Stimulated activated CD4-positive, alpha-beta T cell treated with anti-CD3 and anti-CD28 coated beads, Interleukin-1b, Interleukin-23, amount 100 ng/mL, for 1 hour (primary cell): ENCODE measurements at places on chromosomes 5 and 9.

DNA sequence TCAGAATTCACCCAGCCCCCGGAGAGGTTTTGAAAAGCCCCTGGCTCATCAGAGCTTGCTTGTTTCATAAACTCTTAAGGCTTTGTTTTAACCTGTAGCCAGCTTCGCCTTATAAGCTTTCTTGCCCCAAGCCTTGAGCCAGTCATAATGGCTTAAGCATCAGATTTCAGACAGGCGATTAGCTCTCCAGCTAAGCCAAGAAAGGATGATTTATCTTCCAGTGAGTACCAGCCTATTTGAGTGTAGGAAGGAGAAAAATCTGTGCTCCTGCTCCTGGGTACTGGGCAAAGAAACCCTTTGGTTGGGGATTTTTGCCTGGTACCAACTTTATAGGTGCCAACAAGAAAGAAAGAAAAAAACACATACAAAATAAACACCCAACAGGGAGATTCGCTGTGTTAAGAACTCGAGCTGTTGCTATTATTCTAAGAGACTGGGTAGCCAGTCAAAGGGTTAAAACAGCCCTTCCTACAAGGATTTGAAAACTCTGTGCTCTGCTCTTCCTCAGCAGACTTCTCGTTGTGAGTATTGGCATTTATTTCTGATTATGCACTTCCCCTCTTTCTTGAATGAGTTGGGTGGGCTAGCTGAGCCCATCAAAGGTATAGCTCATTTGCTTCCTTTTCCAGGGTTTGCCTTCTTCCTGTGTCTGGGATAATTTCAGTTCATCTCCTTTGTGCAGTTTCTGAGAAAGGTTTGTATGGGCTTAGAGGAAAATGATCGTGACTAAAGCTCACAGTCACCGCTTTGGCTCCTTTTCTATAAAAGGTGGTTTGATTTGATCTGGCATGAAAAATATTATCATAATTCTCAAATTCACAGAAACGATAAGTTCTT is 157.2 kb upstream of the DMRT1 start:
- DNase-seq: no peak

DNA sequence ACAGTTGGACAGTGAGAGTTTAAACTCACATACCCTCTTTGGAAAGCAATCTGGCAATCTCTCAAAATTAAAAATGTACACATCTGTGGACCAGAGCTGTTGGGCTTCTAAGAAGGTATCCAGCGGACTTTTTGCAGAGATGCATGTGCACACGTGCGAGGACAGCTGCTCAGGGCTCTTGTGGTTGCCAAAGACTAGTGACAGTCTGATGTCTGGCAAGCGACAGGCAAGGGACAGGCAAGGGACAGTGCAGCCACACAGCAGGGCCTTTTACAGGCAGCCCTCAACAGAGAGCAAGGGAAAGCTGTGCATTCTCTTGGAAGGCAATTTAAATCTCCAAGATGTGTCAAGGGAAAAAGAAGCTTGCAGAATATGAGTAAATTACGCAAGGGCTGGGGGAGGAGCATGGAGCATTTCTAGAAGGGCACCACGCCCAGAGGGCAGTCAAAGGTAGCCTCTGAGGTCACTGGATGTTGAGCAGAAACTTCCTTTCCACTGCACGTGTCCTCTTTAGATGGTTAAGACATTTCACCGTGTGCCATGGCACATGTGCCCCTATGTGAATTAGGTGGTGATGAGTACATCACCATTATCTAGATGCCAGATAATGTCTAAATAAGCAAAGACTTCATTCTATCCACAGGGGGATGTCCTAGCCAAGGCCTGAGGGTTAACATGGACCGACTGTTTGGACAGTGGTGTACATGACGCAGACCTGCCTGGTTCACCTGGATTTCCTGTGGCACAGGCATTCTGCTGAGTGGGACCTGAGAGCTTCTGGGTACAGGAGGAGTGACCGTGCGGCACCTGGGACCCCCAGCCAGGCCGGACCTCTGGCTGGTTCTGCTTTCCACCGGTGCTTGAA is 9.1 kb downstream of the GFPT2 start:
- no peak for DNase-seq

- DNase-seq: no peak
Measured at GRCh38 chr5:44506561-44506960, 117.3 kb upstream of the FGF10 start.

DNA sequence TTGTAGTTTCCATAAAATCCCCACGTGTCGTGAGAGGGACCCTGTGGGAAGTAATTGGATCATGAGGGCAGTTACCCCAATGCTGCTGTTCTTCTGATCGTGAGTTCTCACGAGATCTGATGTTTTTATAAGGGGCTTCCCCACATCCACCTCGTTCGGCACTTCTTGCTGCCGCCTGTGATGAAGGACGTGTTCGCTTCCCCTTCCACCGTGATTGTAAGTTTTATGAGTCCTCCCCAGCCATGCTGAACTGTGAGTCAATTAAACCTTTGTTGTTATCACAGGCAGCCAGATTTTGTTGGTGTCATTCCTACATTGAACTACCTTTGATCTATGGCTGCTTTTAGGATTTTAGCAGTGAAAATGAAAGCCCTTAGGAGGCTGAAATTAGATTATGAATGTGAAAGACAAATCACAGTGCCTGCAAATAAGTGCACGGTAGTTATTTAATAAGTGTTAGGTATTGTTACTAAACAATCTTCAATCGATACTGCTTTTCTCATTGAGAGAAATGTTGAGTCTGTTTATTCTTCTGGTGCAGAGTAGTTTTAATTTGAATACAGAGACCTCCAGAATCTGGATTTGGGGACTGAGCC is 68.0 kb upstream of the C6 start:
- no peak for DNase-seq

- DNase-seq: no peak
Measured at GRCh38 chr9:99264070-99264680, 42.1 kb downstream of the SEC61B start.

DNA sequence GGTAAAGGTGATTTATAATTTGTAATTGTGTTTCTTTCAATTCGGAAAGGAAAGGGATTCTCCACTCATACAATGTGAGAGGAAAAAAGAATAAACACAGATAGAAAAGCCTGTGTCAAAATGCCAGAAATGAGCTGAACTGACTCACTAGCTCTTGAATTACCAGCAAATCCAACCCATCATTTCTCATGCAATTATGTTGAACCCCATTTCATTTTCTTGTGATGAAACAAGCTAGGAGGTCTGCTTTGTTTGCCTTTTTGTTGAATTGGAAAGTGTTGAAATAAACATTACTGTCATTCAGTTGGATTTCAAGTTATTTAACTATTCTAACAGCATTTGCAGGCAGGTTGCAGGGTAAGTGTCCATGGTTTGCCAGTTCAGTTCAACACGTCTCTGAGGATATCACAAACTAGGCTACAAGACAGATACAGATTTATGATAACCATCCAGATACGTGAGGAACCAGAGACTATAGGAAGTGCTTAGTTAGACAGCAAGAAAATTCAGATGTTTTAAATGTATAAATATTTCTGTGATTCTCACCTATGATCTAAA is 547.2 kb downstream of the MAT2B start:
- DNase-seq: no peak

GRCh38 chr9:95090871-95091577 is 226.5 kb downstream of the FANCC start:
- no peak for DNase-seq

- DNase-seq: no peak
Measured at GRCh38 chr9:133979273-133979920, 12.7 kb downstream of the VAV2 start.

DNA sequence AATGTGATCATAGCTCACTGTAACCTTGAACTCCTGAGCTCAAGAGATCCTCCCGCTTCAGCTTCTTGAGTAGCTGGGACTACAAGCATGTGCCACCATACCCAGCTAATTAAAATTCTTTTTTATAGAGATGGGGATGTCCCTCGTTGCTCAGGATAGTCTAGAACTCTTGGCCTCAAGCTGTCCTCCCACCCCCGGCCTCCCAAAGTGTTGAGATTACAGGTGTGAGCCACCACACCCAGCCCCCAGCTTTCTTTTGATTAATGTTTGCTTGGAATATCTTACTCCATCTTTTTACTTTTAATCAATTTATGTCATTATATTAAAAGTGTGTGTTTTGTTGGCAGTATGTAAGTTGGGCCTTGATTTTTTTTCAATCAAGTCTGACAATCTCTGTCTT is 59.4 kb upstream of the EXOC3 start:
- DNase-seq: no peak

DNA sequence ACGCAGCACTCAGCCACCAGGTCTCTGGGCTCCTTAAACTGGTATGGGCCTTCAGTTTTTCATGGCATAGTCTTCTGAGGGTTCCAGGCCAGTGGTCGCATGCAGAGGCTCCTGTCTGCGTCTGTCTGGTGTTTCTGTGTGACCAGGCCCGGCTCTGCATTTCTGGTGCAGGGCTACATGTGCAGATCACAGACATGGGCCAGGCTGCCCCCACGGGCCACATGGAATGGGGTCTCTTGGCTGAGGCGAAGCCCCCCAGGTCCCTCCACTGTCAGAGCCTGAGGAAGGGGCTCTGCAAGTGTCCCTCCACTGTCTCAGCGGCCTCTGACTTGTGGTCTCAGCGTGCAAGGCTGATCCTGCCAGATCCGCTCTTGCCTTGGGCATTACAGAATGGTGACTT is 15.6 kb upstream of the CARD19 start:
- DNase-seq: no peak

GRCh38 chr9:89743216-89743572 is 138.4 kb downstream of the GADD45G start:
- DNase-seq: no peak

GRCh38 chr5:63894690-63895089 is 67.6 kb downstream of the HTR1A start:
- no peak for DNase-seq

- no peak for DNase-seq
Measured at GRCh38 chr9:134413890-134414623, 87.8 kb downstream of the RXRA start.

GRCh38 chr9:108994695-108995094 is 18.6 kb downstream of the CTNNAL1 start:
- DNase-seq: no peak

DNA sequence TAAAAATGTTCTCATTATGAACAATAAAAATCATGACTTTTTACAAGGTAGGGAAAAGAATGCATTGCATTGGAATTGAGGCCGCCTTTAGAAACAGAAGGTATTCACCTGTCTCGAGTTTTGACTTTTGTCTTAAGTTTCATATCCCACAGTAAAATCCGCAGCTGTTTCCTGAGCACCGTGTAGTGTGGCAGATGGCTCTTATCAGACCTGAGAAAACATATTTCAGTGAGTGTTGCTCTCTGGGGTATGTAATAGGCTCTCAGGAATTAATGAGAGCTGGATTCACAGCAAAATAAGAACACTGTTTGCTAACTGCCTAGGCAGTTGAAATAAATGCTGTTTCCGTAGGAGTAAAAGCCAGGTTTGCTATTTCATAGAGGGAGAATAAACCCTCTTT is 221.4 kb downstream of the CFAP90 start:
- DNase-seq: no peak

- no peak for DNase-seq
Measured at GRCh38 chr9:68996462-68996861, 17.5 kb downstream of the PRKACG start.

- no peak for DNase-seq
Measured at GRCh38 chr5:93990504-93991070, 249.2 kb upstream of the POU5F2 start.

DNA sequence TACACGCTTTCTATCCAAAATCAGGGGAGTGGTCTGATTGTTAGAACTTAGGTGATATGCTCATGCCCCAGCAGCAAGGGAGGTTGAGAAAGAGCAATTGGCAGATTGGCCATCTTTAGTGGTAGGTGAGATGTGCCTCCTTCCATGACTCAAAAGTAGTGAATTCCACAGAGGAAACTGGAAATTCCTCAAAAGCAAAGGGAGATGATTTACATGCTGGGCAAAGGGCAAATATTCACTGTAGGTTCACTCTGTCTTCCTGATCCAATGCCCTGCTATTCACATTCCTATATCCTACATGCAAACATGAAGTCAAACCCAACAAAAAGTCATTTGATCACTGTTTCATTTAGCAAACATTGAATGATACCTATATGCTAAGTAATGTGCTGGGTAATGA is 130.1 kb upstream of the ZNF608 start:
- no peak for DNase-seq

DNA sequence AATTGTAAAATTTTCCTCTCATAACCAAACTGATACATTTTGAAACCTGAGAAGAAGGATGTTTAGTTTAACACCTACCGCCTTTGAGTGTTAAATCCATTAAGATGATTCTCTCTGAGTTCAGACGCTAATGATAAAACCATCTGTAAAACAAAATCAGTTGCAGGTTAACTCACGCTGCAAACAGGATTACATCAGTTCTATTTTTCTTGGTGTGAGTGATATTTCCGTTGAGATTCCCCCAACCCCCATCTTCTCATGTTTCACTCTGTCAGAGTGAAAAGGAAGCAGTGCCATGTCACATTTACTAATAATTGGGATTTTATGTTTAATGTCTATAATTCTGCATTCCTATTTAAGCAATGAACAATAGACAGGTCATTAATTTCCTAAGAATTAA is 146.5 kb downstream of the FANCC start:
- DNase-seq: no peak

GRCh38 chr9:137919095-137919465 is 41.5 kb downstream of the CACNA1B start:
- DNase-seq: no peak

DNA sequence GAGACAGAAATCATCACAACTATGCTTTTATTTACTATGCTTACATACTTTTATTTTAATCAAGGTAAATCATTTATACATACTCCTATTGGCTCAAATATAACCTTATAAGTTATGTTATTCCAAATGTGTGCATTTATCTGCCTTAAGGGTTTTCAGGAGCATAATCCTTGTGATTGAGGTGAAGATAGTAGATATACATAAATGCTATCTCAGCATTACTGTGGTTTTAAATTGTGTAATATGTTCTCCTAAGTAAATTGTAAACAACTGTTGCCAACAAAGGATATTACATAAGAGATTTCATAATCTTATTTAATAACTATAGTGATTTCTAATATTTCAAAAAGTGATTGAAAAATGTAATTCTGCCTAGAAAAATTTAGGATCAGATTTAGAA is 1374.8 kb upstream of the DMAC1 start:
- no peak for DNase-seq

- no peak for DNase-seq
Measured at GRCh38 chr9:18717759-18718158, 243.8 kb downstream of the ADAMTSL1 start.

DNA sequence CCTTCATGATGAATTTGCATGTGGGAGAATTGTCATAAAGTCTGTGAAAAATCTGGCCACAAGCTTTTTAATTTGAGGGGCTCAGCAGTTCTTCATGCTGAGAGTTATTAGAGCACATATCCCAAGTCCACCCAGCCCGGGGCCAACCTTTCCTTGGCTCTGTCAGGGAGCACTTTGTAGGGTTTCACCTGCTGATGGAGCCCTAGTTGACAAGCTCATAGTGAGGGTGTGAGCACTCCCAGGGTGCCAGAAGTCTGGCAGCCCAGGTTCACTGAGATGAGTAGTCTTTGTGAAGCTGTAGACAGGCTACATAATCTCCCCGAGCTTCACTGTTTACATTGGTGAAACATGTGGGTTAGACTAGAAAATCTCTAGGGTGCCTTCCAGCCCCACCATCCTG is 97.2 kb upstream of the NREP start:
- no peak for DNase-seq

- DNase-seq: no peak
Measured at GRCh38 chr5:153555420-153556114, 65.1 kb downstream of the GRIA1 start.

- DNase-seq: no peak
Measured at GRCh38 chr5:30287890-30288289, 905.6 kb upstream of the CDH6 start.

GRCh38 chr5:127863161-127863560 is 160.0 kb downstream of the CCDC192 start:
- no peak for DNase-seq
